ENCODE measurements at places on chromosomes 12 and 14.

DNA sequence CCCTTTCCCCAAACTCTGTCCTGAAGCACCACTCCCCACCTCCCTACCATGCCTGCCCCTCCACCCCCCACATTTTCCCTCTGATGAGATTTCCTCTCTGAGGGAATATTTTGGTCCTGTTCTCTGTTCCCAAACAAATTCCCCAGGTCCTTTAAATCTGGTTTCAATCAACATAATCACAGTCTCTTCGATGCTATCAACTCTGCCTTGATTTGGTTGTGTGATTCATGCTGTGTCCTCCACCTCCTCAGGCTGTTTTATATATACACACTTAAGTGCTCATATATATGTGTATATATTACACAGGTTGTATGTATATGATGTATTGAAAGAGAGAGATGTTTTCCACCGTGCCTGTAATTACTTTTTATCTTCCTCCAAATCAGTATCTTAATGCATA is 36.0 kb downstream of the NTF3 start:
- DNase-seq: no peak

GRCh38 chr12:109678719-109679118 is 34.9 kb upstream of the FAM222A start:
- DNase-seq: no peak

- peak; percentile 15 for DNase-seq
Observed at GRCh38 chr14:53010193-53011040, 59.6 kb upstream of the FERMT2 start.

DNA sequence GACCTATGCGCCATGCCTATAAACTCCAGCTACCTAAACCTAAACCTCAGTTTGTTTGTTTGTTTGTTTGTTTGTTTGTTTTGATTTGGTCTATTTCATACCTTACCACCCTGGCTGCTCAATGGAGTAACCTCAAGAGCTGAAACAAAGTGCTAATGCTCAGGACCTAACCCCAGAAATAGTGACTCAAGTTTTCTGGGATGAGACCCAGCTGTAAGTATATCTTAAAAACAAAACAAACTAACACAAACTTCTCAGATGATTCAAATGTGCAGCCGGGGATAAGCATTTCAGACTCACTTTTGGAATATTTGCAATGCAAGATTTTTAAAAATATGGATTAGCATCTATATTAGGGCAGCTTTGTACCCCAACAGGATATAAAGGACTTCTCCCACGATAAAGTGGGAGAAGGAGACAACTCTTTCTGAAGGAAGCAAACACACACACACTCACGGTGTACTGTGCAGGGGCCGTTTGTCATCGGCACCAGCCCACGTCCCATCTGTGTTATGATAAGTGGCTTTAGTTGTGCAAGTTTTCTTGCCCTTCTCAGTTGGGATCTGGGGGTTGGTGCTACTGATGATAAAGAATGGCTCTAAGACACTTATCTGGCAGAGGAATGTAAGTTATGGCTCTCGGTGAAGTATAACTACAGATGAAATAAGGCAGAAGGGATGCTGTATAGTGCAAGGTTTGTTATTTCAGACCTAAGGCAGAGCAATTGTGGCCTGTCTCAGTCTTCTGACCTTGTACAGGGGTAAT is 516.7 kb upstream of the TMEM132C start:
- no peak for DNase-seq

- no peak for DNase-seq
Observed at GRCh38 chr12:108254517-108255251, 84.4 kb downstream of the CMKLR1 start.

- DNase-seq: no peak
Observed at GRCh38 chr12:75525263-75525662, 13.9 kb upstream of the KRR1 start.

DNA sequence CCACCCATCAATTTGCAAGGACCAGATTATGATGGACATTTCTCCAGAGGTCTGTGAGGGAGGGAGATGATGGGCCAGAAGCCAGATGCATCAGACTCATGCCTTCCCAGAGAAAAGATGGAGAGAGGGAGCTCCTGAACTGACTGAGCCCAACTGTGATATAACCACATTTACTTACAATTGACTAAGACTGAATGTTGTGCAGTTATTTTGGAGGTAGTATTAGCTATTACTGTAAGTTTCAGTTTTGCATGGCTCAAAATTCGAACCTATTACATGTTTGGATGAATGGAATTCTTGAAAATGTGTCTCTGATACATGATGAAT is 211.1 kb upstream of the SFSWAP start:
- no peak for DNase-seq

DNA sequence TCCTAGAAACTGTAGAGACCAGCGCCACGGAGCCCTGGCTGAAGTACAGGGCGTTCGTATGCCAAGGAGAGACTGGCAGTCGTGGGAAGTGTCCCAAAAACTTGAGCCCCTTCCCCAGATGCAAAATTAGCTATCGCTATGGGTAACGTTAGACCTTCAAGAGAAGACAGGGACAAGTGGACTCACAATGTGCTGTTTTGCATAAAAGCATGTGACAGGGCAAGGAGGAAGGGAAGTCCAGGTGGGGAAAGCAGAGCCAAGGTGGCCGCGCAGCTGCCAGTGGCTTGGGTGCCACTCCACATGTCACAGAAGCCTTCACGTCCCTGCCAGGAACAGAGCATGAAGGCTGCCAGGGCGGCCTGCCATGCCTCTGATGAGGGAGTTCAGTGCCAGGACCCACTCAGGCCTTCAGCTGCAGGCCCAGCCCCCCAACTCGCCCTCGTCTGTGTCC is 61.2 kb upstream of the DYNC1H1 start:
- DNase-seq: peak; percentile 70

DNA sequence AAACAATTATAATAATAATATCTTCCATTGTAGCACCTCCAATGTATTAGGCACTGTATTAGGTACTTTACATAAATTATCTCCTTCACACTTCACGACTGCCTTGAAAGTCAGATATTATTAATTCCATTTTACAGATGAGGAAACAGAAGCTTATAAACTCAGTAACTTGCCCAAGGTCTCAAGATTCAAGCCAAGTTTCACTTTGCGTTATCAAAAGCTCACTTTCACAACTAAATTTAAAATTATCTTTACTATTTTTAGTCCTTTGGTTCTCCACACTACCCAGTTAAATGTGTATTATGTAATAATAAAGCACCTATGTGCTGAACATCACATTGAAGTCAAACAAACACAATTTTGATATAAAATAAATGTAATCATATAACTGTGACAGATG is 55.8 kb downstream of the NUMB start:
- no peak for DNase-seq

- DNase-seq: no peak
Observed at GRCh38 chr12:66268562-66268961, 33.7 kb upstream of the HELB start.

- DNase-seq: no peak
Observed at GRCh38 chr12:112686373-112686772, 105.2 kb upstream of the RPH3A start.

DNA sequence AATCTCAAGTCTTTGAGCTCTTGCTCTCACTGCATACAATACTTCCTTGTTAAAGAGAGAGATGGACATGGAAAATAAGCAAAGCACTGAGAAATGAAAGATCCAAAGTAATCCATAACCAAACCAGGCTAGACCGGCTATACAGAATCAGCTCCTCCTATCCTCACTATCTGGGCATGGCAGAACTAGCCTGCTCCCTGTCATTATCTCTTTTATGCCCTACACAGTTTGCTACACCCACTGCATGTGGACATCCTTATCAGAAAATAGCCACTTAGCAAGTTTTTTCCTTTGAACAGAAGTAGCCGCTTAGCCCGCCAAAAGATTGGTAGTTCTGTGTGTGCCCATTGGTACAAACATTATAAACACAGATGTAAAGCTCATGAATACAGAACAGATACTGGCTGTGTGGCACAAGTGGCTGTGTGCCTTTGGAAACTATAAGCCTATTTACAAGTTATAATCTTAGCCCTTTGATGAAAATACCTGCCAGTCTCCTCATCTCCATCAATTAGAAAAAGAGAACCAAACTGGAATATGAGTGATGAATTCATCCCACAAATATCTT is 34.7 kb downstream of the SPTB start:
- DNase-seq: no peak

- no peak for DNase-seq
Observed at GRCh38 chr12:80811957-80812708, 95.4 kb downstream of the MYF5 start.

GRCh38 chr12:47903151-47903611 is 1.6 kb downstream of the VDR start:
- no peak for DNase-seq

DNA sequence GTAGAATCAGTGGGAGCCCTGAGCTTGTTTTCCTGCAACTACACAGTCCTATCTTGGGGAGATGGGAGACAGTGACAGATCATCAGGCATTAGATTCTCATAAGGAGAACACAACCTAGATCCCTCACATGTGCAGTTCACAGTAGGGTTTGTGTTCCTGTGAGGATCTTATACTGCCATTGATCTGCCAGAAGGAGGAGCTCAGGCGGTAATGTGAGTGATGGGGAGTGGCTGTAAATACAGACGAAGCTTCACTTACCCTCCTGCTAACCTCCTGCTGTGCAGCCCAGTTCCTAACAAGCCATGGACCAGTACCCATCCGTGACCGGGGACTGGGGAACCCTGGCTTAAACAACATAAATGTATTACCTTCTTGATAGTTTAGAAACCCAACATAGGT is 1034.1 kb downstream of the BCL11B start:
- no peak for DNase-seq

DNA sequence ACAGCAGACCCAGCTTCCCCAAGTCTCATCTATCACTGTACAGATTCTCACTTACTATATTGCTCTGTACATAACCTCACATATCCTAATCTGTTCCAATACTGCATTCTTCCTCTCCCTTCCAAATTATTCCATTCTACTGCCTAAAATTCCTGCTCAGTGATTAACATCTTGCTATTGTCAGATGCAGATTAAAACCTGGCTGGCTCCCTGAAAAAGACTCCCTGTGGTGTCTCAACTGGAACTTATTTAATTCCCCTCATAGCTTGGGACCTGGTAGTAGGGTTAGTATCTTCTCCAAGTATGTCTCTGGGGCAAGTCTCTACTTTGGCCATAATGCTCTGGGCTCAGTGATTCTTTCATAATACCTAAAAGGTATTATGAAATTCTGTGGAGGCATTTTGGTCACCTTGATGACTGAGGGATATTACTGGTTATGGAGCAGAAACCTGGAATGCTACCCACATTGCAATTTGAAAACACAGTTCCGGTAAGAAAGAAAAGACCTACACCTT is 55.8 kb downstream of the PAWR start:
- no peak for DNase-seq

DNA sequence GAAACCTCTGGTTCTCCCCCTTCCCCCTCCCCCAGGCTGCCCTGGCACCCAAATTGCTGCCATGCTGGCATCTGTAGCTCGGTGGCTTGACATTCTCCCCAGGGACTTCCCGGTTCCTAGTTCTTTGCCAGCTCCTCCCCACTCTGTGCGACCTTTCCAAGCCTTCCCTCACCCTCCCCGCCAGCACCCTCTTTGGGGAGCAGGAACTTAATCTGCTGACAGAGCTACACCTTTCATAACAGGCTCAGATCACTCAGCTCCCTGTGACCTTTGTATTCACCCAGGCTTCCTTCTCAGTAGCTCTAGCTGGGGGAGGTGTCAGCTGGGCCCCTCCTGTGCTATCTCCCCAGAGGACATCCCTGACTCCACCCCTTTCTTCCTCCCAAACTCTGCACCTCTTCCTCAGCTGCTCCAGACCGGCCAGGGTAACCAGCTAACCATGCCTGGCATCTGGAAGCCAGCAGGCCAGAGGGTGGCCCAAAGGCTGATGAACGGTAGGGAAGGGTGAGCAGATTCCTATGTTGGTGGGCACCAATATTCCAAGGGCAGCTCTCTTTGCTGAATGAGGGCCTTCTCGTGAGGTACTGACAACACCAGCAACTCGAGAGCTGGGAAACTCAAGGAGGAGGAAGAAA is 1.8 kb upstream of the COX14 start:
- no peak for DNase-seq

- no peak for DNase-seq
Observed at GRCh38 chr14:24721775-24722174, 87.8 kb upstream of the GZMB start.

DNA sequence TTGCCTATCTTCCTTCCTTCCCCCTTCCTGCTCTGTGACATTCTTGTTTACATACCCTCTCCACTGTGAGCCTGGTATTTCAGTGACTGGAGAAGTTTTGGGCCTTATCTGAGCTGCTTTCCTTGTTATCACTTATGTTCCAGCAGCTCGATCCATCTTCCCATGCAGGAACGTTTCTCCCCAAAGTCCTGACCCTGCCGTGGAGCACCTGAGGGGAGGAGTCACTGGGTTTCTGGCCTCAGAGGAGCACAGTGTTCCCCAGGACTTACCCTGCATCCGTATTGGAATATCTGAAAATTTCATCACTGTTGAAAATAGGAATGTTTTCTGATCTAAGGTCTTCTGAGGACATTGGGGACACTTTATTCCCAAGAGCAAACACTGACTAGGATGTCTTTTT is 141.8 kb downstream of the CACNA1C start:
- DNase-seq: no peak

DNA sequence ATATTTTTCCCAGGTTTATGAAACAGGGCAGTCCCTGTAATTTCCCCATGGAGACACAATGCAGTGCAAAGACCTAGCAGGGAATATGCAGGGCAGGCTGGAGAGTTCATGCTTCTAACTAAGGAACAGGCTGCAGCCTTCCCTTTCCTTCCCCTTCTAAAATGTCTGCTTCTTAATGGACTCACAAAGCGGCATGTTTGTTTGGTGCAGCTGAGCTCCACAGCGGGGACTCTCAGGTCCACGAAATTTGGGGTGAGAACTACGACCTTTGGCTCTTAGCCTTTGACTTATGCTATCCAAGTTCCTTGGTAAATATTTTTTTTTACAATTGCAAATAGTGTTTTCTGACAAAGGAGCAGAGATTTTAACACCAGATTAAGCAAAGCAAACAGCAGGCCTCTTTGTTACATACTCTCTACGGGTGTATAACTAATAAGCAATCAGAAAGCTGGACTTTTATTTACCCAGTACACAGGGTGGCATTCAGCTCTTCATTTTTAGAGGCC is 323.6 kb downstream of the ZFP36L1 start:
- DNase-seq: no peak

- DNase-seq: no peak
Observed at GRCh38 chr12:104846056-104846767, 111.9 kb downstream of the SLC41A2 start.

GRCh38 chr12:26539131-26539530 is 293.9 kb downstream of the ITPR2 start:
- DNase-seq: no peak

- no peak for DNase-seq
Observed at GRCh38 chr14:81584495-81584894, 50.8 kb upstream of the SEL1L start.

Data from putamen (tissue), 1 donor.